Mesenteric fat pad (tissue), 1 donor: ENCODE measurements at places on chromosomes 6 and 20. TPM values are rescaled to one million over a fixed set of nuclear protein-coding genes. Genes with fewer than 3 reads are reported as not detected.

GRCh38 chr6:133359256-133359655 lies 118.1 kb downstream of the EYA4 start:
- DNase-seq, result no peak

GRCh38 chr20:39631557-39631956 lies 669.4 kb downstream of the DHX35 start:
- no peak for DNase-seq

TRIM31 gene
- not detected for total RNA-seq

- no peak for DNase-seq
These were observed 115.0 kb downstream of the PRKN start for GRCh38 chr6:162612613-162613012.

- DNase-seq, result no peak
These were observed 5.3 kb upstream of the AIF1 start for GRCh38 chr6:31609519-31610406.

GPR6 gene
- not detected for total RNA-seq

- no peak for DNase-seq
These were observed 65.4 kb upstream of the STXBP5 start for GRCh38 chr6:147138835-147139234.

DNA sequence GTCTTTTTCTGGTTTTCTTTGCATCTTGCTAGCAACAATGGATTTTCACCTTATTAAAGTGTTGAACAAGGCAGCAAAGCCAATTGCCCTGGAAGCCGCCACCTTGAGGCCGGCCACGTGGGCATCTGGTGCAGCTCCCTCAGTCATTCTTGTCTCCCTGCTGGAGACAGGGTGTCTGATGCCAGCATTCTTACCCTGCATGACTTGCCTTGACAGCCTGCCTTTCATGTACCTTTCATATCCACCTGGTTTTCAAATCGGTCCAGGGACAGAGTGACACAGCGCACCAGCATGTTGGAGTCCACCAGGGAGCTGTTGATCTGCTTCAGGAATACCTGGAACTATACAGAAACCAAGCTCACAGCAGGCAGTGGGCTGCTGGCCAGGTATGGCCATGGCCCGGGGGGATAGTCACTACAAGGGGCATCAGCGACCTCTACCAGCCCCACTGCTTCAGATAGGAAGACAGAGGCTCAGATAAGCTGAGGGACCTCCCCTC lies 49.8 kb downstream of the MYH7B start:
- DNase-seq, result no peak

DNA sequence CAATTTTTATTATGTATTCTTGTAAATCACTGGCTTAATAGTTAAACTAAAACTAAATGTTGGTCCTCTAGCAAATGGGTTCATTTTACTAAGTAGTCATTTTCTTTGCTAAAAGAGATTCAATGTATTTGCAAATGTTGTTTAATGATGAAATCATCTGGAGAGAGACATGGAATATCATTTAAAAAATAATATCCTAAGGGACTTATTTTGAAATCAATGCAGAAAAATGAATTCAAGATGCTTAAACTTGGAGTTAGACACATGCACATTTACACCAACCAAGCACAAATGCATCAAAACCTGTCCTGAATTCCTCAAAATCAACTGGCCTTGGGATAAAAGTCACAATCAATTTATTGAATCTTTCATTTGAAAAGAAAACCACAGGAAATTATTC lies 165.0 kb upstream of the RNF217 start:
- DNase-seq, result no peak

DNA sequence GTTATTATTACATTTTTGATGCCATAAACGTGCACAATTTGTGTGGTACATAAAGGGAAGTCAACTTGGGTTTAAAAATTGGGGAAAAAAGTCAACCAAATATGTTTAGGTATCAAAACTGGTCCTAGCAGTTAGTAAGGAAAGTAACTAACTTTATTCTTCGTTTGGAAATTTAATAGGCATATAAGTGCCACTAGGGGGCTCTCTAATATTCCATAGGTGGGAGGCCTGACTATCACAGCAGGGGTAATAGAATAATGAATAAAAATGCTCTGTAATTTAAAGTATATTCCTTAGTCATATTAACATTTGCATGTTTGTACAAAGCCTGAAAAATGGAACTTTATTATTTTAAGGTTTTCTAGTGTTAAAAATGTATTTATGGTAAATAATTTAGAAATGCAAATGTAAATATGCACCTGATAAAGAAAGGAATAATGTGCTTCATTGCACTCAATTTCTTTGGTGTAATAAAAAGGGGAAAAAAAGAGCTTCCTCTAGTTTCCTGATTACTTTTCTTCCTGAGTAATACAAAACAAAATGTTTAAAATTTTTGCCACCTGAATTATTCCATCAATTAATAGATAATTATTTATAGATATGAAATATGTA lies 125.7 kb upstream of the HDAC2 start:
- DNase-seq, result no peak

KCNK15 gene
- total RNA-seq, result 3.1 TPM

DNA sequence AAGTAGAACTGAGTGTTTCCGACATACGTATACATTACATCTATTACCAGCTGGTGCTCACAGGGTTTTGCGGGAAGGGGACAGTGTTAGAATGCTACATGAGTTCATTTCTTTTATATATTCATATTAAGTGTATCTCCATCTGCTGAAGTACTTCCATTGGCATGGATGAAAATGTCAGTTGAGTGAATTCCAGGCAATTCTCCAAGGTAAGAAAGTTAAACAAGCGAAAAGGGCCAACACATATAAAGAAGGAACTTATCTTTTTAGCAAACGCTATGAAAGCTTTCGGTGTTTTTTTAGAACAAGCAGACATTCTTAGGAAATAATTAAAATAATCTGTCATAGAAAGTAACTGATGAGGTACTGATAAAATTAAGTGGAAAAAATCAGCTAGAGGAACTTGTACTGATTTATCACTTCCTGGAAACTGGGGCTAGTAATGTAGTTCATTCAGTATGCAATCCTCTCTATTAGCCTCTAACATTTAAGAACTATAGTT lies 34.6 kb downstream of the RNF146 start:
- DNase-seq, result no peak

HLA-DOB gene
- not detected for total RNA-seq
